ENCODE measurements at places on chromosomes 5 and 9.

DNA sequence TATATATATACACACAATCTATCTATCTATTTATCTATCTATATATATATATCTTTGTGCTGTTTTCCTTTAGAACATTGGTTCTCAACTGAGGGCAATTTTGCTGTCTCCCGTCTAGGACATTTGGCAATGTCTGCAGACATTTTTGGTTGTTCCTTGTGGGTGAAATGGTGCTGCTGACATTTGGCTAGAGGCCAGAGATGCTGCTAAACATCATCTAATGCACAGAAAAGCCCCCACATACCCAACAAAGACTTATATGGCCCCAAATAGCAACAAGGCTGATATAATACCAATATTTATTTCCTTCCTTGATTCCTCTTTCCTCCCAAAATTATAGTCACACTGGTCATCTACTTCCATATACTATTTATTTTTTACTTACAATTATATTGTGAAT is 197.5 kb downstream of the TRPM3 start:
- no peak for DNase-seq

DNA sequence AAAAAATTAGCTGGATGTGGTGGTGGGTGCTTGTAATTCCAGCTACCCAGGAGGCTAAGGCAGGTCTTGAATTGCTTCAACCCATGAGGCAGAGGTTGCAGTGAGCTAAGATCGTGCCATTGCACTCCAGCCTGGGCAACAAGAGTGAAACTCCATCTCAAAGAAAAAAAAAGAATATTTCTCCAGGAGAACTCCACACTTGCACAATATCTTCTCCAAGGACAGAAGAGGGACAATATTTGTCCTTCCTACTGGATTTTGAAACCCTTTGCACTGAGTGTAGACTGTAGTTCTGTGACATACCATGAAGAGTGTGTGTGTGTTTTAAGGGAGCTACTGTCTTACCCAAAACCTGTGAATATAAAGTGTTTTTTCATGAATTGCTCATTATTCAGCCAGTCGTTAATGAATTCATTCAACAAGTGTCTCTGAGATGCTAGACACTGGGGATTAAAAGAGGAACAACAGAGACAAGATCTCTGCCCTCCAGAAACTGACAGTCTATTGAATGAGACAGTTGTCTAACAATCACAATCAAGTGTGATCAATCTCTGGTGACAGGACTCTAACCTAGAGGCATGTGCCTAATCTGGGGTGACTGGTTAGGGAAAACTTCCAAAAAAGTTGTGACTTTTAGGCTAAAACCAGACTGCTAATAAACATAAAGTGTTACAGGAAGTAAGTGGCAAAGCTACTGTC is 9.8 kb upstream of the UBE2D2 start:
- no peak for DNase-seq

DNA sequence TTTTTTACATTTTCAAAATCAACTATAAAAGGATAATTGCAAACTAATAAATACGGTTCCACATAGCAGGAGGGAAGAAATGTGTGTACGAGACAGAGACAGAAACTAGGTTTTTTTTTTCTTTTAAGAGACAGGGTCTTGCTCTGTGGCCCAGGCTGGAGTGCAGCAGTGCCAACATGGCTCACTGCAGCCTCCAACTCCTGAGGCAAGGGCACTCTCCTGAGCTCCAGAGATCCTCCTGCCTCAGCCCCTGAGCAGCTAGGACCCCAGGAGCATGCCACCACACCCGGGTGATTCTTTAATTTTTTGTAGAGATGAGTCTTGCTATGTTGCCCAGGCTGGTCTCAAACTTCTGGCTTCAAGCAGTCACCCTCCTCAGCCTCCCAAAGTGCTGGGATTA is 2.1 kb upstream of the OR2V1 start:
- no peak for DNase-seq

DNA sequence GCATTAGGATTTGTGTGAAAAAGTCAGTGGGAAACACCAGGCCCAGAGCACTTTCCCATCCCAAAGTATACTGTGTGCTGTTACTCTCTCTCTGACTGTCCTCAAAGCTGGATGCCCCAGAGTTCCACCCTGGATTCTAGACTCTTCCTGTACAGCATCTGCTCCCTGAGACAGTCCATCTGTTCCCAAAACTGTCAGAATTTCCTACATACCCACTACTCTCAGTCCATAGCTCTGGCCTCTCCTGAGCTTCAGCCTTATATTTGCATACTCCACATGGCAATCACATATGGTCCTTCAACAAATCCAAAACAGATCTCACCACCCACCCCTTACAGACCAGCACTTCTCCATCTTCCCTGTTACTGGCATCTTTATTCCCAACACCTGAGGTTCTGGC is 9.5 kb downstream of the ELP1 start:
- DNase-seq: no peak

DNA sequence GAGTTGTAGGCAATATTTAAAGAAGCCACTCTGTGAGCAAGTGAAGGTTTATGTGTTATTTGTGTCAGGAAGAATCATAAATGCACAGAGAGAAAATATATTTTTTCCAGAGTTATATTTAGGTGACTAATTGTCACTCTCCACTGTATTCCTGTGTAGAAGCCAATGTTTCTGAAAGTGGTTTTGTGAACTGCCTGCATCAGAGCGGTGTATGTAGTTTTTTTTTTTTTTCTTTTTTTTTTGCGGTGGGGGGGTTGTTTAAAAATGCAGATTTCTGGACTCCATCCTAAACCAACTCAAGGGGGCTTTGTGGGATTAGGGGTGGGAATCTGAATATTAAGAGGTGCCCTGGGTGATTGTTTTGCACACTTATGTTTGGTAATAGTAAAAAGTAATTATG is 103.4 kb downstream of the GDNF start:
- DNase-seq: no peak

DNA sequence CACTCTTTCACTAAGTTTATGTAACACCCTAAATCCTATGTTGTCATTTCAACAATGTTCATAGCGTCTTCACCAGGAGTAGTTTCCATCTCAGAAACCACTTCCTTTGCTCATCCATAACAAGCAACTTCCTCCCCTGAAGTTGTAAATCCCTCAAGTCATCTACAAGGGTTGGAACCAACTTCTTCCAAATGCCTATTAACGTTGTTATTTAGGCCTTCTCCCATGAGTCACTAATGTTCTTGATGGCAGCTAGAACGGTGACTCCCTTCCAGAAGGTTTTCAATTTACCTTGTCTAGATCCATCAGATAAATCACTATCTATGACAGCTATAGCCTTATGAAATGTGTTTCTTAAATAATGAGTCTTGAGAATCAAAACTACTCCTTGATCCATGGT is 73.3 kb upstream of the TARS1 start:
- DNase-seq: no peak

GRCh38 chr9:137240318-137240840 is 708 bp upstream of the TUBB4B start:
- no peak for DNase-seq

GRCh38 chr9:22237497-22238363 is 208.9 kb upstream of the DMRTA1 start:
- DNase-seq: no peak

DNA sequence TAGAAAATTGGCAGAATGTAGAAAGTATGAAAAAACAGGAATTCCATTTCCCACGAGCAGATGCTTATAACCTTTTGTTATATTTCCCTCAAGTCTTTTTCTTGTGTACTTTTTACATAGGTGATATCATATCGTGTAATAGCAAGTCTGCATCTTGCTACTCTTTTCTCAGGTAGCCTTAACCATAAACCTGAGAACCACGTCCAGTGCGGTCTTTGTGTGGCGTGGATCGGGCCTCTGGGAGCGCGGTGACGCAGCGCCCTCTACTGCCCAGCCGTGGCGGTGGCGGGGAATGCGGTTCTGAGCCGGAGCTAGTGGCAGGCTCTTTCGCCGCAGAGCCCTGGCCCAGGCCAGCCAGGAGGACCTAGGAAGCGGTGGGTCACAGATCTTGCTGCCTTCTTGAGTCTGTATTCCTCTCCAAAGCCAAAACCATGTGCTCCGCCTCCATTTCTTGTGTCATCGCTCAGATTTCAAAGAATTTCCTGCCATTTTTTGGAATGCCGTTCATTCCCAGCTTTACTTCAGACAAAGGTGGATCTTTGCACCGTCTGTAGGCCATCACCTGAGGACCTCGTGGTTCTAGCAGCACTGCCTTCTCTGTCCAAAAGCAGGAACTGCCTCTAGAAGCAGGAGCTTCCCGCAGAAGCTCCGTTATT is 71.9 kb downstream of the MVB12B start:
- no peak for DNase-seq

DNA sequence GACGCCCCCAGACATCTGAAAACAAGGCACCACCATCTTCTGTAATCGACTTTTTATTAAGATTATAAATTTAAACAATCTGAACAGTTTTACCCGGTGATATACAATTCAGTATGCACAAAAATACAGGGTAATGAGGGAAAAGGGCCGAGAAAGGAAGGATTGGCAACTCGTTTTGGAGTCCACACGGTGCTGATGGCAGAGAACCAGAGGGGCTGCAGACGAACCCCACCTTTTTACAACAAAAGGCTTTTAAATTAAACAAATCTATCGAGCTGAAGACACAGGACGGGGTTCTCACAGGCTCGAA is 2.6 kb downstream of the IER5L start:
- DNase-seq: no peak

DNA sequence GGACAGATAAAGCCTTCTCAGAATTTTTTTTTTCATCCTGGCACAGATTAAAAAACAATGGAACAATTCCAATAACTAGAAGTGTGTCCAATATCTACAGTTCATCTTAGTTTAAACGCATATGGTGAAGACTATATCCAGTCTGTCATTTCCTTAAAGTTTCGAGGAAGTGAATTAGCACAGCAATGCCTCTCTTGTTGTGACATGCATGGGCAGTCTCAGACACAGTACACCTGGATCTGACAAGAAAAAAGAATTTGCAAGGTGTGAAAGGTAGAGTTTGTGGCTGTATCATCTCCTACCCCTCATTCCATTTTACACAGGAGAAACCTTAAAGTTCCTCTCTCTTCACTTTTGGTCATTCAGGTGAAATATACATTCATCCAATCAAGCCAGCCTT is 100.6 kb upstream of the ADAMTS19 start:
- no peak for DNase-seq

- no peak for DNase-seq
Observed at GRCh38 chr9:27387722-27388121, 90.8 kb upstream of the EQTN start.

GRCh38 chr9:79989079-79989478 is 417.3 kb downstream of the TLE4 start:
- DNase-seq: no peak

GRCh38 chr9:91663858-91664257 is 240.2 kb upstream of the NFIL3 start:
- no peak for DNase-seq

DNA sequence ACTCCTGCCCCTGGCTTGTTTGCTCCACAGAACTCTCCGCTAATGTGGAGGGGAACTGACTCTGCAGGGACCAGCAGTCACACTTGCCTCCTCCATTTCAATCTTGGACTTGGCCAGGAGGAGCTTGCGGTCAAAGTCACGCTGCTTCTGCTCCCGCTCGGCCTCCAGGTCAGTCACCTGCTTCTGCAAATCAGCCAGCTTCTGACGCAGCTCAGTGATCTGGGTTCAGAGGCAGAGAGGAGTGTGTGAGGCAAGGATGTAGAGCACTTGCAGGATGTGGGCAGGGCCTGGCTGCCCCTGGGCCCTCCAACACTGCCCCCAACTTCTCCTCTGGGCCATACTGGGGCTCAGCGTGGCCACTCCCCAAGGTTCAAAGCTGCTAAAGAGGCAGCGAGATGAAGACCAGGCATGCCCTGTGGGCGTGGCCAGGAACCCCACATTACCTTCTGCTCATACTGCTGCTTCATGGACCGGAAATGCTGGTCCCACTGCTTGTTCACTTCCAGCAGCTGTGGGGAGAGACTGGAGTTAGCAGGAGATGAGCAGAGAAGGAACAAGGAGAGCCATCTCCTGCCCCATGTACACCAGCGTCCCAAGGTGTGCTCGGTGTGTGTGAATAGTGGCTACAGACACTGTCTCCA is 22.2 kb downstream of the GPX3 start:
- DNase-seq: no peak

GRCh38 chr9:134748591-134748990 is 107.0 kb downstream of the COL5A1 start:
- no peak for DNase-seq

DNA sequence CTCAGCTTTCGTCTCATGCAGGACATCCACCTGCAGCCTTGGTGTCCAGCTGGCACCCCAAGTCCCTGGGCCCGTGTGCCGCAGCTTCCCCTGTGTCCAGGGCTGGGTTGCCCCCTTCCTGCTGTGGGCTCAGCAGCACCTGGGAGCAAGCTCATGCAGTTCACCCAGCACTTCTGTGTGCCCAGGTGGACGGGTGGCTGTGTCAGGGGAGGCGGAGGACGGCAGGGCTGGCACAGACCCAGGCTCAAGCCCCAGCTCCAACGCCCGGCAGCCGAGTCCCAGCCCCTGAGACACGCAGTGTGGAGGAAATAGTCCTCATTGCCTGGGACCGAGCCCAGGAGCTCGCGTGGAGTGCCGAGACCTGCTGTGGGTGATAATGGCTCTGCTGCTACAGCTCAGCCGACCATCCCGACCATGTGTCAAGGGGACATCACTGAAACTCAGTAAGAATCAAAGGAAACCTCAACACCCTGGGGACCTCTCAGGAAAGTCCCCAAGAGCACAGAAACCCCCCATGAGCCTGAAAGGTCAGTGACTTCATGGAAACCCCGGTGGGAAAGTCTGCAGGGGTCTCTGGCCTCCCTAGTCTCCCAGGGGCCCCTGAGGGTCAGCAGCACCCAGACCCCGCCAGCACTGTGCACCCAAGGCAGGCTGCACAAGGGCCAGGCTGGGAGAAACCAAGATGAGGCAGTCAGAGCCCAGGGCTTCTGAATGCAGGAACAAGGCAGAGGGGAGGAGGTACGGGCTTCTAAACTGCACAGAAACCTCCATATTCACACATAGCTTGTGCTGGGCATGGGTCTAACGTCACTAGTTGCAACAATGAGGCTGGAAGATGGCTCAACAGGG is 38.8 kb downstream of the LPCAT1 start:
- no peak for DNase-seq

DNA sequence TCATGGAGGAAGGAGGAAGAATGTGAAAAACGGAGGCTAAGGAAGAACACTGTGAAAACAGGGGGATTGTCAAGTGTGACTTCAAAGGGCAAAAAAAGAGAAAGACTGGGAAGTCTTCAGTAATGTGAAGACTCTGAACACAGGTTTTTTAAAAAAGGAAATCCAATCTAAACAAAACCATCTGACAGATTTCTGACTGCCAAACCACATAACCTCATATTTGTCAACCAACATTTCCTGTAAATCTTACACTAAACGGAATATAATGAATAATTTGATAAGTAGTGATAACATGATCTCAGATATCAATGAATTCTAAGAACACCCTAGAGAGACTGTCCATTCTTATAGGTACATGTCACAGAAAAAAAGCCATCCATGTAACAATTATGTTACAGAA is 124.7 kb downstream of the FBN2 start:
- no peak for DNase-seq

DNA sequence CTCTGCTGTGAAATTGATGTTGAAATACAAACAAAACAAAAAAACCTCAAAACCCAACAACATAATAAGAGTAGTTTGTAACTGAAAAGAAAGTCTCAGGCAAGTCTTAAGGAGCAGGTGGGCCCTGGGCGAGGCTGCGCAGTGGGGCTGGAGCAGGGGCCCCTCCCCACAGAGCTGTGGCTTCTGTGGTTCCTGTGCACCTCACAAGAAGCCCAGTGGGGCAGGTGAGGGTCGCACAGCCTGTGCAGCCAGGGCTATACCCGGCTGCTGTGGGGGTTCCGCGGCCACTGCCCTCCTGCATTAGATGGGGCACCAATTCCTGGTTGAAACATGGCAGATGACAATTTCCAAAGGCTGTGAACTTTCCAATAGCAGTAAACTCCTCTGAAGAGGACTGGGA is 75.3 kb downstream of the TRIO start:
- no peak for DNase-seq

- no peak for DNase-seq
Observed at GRCh38 chr9:90854637-90855175, 53.1 kb downstream of the SYK start.
